Endothelial cell (in vitro differentiated cells): ENCODE measurements at places on chromosomes 12 and 14. TPM values are rescaled to one million over a fixed set of nuclear protein-coding genes. Genes with fewer than 3 reads are reported as not detected.

INSM2 gene
- total RNA-seq: not detected

GRCh38 chr14:78356391-78356790 lies 186.2 kb downstream of the NRXN3 start:
- H3K27ac ChIP-seq: no peak overlapping the region
- no peak overlapping the region for H3K4me3 ChIP-seq
- H3K36me3 ChIP-seq: no peaks in the 10 kb centered on the region
- DNase-seq: no peak

EIF2S3B gene
- 7.6 TPM for total RNA-seq

DNA sequence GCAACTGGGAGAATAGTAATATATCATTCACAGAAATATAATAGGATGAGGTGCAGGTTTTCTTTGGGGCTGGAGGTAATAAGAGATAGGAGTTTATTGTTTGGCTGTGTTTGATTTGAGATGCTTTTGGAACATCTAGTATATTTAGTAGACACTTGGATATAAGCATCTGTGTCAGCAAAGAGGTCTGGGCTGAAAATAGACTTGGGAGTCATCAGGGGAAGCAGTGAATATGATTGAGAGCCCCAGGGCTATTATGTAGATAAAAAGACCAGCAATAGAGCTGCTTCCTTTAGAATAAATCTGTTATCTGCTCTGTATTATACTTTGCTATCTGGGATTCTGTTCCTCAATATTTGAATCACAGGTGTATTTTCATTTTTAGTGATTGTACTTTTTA lies 36.6 kb downstream of the SPATA7 start:
- H3K27ac ChIP-seq: no peak overlapping the region
- no peak overlapping the region for H3K4me3 ChIP-seq
- peaks cover 1% of the 10 kb centered on the region for H3K27me3 ChIP-seq

ACSS3 gene
- 18.7 TPM for total RNA-seq

DNA sequence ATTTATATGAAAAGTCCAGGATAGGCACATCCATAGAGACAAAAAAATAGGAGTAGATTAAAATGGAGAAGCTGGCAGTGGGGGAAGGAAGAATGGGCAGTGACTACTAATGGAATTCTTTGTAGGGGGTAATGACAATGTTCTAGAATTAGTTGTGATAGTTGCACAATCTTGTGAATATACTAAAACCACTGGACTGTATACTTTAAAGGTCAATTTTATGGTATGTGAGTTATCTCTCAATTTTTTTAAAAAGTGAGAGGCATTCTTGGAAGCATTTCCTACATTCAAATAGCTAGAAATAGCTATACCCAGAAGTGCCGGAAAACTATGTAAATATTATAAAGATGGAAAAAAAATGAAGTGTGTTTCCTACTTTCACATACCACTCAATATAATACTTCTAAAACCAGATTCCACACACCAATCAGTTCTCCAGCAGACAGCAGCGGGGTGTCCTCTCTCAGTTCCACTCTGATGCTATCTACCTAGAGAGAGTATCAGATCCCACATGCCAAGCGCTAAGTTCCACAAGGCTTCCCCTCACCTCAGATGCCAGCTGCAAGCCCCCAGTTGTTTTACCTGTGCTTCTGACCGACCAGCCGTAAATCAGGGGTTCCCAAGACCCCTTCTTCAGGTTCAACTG lies 41.7 kb upstream of the NID2 start:
- H3K27me3 ChIP-seq: no peaks in the 10 kb centered on the region
- DNase-seq: no peak
- peaks cover 4% of the 10 kb centered on the region for H3K4me1 ChIP-seq
- H3K36me3 ChIP-seq: no peaks in the 10 kb centered on the region

DNA sequence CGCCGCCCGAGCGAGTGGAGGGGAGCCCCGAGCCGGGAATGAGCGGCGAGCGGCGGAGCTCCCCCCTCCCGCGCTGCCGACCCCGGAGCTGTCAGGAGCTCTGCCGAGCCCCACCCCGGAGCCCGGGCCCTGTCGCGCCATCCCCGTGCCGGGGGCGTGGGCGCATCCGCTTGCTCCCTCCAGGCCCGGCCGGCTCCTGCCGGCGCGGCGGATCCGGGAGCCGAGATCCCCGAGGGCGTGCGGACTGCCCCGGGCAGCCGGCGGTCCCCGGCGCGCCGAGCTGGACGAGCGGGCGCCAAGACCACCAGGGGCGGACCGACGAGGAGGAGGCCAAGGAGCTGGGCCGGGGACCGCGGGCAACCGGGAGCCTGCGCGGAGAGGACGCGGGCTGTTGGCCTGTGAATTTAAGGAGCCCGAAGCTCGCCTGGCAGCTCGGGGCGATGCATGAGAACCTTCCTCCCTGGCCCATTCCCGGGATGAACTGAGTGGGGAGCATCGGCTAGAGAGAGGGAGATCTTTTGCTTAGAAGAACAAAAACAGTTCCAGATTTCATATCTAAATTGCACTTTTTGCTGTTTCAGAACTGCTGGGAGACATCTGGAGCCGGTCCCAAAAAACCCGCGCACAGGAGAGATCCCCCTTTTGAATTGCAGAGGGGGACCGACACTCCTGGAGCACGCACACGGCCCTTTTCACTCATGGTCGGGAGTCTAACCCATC lies 2.0 kb downstream of the PTHLH start:
- H3K27ac ChIP-seq: no peak overlapping the region
- peaks cover 11% of the 10 kb centered on the region for H3K27me3 ChIP-seq
- H3K4me1 ChIP-seq: peaks cover 30% of the 10 kb centered on the region
- DNase-seq: peak; percentile 45
- peak overlapping the region; percentile 88 for H3K4me3 ChIP-seq
